Choroid plexus epithelial cell (primary cell): ENCODE measurements at places on chromosomes 16 and 17.

DNA sequence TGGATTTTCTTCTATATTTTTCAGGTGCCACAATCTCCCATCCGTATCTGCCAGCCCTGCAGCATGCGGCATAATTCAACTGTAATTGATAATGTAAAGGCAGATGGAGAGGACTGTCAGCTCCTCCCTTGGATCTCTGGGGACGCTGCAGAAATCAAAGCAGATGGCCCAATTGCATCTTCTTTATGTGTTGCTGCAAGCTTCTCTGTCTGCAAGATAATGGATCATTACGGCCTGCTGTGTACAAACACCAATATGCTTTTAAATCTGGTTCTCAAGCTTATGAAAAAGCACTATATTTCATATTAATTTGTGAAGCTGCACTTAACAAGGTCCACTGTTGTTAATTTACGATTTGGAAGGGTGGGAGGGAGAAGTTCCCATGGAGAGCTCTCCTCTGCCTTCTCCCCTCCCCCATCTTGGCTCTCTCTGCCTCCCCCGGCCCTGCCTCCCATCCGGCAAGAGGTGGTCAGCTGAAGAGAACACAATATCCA lies 607.5 kb downstream of the TOX3 start:
- DNase-seq: no peak

DNA sequence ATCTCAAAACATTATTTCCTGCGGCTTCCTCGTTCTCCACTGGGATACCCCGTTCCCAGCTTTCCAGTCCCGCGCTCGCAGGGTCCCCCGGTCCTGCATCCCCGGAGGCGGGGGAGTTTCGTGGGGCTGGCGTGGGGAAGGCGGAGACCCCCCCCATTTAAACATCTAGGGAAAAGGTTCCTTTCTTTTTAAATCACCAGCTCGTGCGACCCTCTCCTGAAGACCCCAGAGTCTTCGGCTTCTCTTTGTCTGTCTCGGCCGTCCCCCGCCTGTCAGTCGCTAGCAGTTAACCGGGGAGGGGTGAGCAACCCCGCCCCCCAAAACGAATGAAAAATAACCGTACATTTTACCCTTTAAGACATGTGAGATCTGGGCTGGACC lies 473 bp upstream of the IGF2BP1 start:
- no peak for DNase-seq

DNA sequence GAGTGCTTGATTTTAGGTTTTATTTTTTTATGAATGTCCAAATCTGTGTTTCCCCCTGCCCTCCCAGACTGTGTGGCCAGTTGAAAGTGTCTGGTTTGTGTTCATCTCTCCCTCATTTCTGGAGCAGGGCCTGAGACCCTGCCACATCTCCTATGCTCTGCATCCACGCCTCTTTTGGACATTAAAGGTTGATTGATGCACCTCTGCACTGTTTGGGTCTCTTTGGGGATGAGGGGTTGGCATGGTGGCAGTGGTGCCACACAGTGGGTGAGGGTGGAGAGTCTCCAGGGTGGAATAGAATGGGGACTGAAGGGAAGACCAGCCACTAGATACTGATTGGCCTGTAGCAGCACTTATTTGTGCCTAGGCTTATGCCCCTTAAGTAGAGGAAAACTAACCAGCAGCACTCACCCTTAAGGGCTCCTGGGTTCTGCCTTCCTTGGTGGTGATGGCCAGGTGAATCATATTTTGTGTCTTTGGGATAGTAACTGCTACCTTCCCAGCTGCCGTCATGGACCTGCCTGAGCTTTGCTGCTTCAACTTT lies 7.9 kb downstream of the DYNLL2 start:
- no peak for DNase-seq

GRCh38 chr17:7711051-7711755 lies 6.2 kb downstream of the EFNB3 start:
- DNase-seq: no peak

DNA sequence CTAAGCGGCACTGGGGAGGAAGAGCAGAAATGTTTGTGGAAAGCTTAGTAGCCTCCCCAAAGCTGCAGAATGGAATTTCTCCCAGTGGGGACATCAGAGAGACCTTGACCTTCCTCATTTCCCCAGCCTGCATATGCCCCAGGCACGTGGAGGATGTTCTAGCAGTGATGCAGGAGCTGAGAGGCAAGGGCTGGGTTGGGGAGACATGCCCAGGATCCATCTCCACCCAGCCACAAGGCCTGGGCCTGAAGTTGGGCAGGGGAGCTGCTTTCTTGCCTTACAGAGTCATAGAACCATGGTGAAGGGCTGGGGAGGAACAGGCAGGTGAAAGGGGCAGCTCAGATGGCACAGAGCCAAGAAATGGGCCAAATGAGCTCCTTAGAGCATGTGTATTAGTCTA lies 104.0 kb downstream of the TMEM132E start:
- DNase-seq: no peak

GRCh38 chr17:5862395-5862794 lies 207.8 kb upstream of the WSCD1 start:
- no peak for DNase-seq

DNA sequence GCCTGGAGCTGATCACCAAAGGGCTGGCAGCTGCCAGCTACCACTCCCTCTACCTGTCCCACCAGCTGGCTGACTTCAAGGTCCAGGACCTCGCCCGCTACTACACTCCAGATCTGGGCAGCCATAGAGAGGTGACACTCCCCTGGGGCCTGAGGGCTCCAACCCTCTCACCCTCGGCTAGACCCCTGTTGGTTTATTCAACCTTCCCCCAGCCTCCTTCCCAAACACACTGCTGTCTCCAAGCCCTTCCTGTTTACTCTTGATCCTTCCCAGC lies 18.0 kb downstream of the ALOX12B start:
- no peak for DNase-seq

GRCh38 chr17:57987581-57988300 lies at the start of gene VEZF1:
VEZF1 (minus strand) TSS chr17:57988254; CDS start chr17:57988111, 143 bp downstream.
- peak; percentile 60 for DNase-seq

DNA sequence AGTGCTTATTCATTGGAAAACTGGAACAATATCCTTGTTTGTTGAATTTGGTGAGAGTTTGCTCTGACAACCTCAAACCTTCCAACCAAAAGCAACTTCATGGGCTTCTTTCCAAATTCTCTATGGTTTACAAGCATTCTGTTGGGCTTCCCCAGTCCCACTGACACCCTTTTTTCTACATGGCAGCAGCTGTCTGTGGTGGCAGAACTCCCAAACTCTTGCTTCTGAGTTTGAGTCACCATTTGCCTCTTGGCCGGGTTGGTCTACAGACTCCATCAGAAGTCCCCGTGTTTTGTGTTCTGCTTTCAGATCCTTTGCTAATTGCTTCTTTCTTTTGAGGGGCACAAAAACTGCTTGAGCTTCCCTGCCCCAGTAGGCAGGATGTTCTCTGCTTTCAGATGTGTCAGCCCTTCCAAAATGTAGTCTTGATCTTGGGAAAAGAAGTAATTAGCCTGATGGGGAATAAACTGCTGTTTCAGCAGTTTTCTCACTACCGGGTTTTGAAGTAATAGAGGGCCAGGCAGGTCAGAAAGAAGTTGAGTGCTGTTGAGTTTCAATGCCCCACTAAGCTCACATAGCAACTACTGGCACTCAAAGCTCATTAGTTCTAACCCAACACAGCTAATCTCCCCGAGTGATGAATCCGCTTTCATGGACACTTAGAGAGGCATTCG lies 80.7 kb downstream of the HS3ST3A1 start:
- peak; percentile 80 for DNase-seq

GRCh38 chr17:8397636-8398035 lies at the start of gene RNF222:
RNF222 (minus strand) TSS chr17:8397827; CDS start chr17:8393461, 4,366 bp downstream.
- no peak for DNase-seq

DNA sequence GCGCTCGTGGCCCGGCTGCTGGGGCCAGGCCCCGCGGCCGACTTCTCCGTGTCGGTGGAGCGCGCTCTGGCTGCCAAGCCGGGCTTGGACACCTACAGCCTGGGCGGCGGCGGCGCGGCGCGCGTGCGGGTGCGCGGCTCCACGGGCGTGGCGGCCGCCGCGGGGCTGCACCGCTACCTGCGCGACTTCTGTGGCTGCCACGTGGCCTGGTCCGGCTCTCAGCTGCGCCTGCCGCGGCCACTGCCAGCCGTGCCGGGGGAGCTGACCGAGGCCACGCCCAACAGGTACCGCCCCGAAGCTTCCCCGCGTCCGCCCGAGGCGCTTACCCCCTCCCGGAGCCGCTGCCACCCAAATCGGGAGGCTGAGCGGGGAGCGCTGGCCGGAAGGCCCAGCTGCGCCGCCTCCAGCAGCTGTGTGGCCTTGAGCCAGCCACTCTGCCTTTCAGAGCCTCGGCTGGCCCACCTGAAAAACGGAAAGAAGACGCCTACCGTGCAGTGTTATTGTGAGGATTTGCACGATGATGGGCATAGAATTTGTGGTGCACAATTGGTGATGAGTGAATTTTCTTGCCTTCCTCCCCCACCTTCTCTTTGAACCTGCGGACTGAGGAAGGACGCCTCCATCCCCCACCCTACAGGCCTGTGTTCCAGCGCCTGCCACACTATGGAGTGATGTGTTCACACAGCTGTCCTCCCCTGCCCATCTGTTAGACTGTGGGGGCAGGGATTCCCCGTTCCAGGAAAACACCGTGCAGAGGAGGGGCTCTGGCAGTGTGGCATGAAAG lies 523 bp downstream of the NAGLU start:
- DNase-seq: peak; percentile 79

- no peak for DNase-seq
Measured at GRCh38 chr16:68436581-68436980, 11.7 kb downstream of the SMPD3 start.

- DNase-seq: no peak
Measured at GRCh38 chr17:49889500-49889899, 41.6 kb upstream of the TAC4 start.

DNA sequence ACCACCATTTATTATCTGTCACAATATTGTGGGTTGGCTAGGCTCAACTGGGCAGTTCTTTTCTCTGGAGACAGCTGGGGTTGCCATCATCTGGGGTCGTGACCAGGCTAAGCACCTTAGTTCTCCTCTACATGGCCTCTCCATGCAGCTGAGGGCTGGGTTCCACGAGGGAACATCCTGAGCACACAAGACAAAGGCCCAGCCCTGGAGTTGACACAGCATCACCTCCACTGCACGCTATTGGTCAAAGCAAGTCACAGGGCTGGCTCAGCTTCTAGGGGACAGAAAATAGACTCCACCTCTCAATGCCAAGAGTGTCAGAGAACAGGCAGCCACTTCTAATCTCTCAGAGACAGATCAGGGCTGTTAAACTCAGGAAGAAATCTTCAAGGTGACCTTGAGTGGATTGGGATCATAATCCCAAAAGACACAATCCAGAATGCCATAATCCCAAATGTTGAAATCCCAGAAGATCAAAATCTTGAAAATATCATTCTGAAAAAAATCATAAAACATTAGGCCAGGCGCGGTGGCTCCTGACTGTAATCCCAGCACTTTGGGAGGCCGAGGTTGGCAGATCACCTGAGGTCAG lies 13.0 kb upstream of the USP10 start:
- DNase-seq: no peak

GRCh38 chr17:64085650-64086005 lies 44.3 kb downstream of the ERN1 start:
- no peak for DNase-seq

DNA sequence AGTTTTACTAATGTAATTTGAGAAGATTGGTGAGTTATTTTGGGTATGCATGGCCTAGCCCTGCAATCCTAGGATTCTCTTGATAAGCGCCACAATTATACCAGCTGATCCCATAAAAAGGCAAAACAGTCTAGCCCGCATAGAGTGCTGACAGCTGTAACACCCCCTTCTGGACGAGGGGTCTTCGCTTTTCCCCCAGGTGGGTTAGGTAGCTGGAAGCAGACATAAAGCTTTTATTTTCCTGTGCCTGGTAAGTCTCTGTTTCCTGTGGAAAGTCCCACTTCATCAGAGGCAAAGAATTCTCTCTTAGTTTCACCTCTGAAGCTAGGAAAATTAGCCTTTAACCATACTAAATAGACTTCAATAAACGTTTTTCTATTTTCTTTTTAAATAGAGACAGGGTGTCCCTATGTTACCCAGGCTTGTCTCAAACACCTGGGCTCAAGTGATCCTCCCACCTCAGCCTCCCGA lies 108.3 kb downstream of the YPEL2 start:
- peak; percentile 54 for DNase-seq

GRCh38 chr17:29710891-29711418 lies 88.2 kb upstream of the CORO6 start:
- peak; percentile 58 for DNase-seq

GRCh38 chr17:40177275-40177874 lies at the start of gene RAPGEFL1:
RAPGEFL1 (plus strand) TSS chr17:40177470; CDS start chr17:40177862, 392 bp downstream.
- peak; percentile 82 for DNase-seq

DNA sequence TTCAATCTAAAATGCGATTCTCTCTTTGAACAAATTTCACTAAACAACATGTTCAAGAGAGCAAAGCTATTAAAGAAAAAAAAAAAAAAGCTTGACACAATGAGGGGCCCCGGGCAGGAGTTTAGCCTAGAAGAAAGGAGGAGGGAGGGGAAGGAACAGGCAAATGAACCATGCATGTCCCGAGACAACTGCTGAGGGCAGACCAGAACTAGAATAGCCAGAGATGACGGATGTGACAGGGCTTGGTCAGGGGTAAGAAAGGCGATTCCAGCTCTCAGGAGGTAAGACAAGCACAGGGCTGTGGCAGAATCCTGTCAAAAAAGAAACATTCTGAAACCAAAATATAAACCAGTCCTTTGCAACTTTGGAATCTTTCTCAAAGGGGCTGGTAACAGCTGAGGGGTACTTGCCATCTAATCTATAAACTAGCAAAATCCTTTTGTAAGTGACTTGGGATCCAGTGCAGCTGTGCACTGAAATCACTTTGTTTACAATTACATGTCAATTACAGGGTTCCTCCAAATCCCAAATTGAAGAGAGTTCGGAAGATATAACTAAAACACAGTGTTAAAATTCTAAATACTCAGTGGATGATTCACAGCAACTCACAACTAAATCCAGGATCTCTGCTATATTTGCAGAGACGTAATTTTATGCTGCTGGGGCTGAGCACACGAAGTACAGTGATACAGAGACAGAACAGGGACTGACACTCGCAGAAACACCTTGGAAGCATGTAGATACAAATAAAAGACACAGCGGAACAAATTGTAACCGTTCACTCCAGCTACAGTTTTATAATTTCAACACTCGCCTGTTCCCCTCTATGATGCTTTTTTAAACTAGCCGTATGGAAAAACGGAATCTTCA lies 567.4 kb upstream of the ZFHX3 start:
- DNase-seq: no peak

DNA sequence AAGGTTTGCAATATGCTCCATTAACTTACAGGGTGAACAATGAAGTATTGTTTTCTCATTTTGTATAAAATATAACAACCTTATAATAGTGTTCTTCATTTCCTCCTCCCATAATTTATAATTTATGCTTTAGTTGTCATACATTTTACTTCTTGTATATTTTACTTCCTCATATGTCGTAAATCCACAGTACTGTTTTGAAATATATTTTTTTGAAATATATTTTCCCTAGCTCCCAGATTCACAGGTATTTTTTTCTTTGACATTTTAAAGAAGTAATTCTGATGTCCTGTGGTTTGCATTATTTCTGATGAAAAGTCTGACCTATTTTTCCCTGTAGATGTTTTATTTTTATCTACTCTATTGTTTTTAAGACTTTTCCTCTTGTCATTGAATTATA lies 52.7 kb downstream of the VMP1 start:
- no peak for DNase-seq

GRCh38 chr16:11183035-11183812 lies 72.8 kb downstream of the SOCS1 start:
- DNase-seq: no peak

GRCh38 chr17:74547736-74548135 lies 1.8 kb upstream of the CD300C start:
- no peak for DNase-seq

- peak; percentile 88 for DNase-seq
Measured at GRCh38 chr17:38922538-38923297, 2.7 kb upstream of the LASP1NB start.
